NCI-H187 (cell line): ENCODE measurements at places on chromosomes 12 and 14.

- DNase-seq, result no peak
These were observed 9.5 kb downstream of the ANKRD52 start for GRCh38 chr12:56248711-56249110.

DNA sequence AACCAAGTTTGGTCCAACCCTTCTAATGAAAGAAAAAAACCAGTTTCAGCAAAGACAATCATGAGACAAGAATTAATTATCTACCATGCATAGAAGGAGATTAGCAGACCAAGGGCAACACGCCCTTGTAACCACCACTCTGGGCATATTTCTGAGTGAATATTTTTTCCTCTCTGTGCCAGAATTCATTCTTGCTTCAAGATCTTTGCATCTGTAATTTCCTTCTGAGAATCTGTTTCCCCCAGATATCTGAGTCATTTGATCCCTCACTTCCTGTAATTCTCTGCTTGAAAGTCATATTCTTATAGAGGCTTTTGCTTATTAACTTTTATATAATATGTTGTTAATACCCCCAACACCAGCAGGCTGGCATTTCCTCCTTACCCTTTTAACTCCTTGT, 243.7 kb downstream of the SLC16A7 start:
- DNase-seq, result no peak

- no peak for DNase-seq
These were observed 114.1 kb upstream of the FKBP4 start for GRCh38 chr12:2680676-2681039.

DNA sequence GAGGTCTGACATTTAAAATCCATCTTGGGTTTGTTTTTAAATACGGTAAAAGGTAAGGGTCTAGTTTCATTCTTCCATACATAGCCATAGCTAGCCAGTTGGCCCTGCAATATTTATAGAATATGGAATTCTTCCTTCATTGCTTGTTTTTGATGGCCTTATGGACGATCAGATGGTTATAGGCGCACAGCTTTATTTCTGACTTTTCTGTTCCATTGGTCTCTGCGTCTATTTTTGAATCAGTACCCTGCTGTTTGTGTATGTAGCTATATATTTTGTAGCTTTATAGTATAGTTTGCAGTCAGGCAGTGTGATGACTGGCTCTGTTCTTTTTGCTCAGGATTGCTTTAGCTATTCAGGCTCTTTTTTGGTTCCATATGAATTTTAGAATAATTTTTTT, 366.8 kb upstream of the MIS18BP1 start:
- DNase-seq, result no peak

DNA sequence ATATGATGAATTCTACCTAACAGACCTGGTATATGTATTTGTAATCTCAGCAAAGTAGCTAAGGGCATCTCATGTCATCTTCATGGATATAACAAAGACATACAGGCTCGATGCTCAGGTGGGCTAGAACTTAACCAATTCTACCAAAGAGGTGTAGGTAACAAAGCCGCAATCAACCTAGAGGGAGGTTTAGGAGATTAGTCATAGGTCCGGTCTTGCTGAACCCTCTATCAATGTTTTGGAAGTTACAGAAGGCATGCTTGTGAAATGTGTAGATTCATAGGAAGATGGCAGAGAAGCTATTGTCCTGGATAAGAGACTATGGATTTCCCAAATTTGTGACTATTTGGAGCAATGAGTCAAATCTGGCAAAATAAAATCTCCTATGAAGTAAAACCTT, 42.6 kb upstream of the SYCP3 start:
- no peak for DNase-seq

GRCh38 chr12:133010657-133011297, 24.6 kb downstream of the ZNF26 start:
- DNase-seq, result no peak

DNA sequence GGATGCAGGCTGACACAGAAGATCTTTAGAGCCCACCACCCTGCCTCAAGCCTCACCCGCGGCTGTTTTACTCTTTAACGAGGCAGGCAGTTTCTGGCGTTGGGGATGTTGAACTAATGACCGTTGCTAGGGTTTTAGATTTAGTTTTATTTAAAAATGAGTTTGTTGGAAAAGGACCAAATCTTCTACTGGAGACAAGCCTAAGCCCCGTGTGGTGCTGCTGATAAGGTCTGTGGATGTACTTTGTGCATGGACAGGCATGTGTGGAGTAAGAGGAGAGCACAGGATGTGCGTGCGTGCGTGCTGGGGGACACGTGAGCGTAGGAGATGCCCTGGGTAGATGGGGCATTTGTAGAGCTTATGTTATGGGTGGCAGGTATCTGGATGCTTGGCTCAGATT, 5.7 kb downstream of the NTF3 start:
- no peak for DNase-seq

- no peak for DNase-seq
These were observed 113.1 kb upstream of the OVCH1 start for GRCh38 chr12:29610473-29611170.

DNA sequence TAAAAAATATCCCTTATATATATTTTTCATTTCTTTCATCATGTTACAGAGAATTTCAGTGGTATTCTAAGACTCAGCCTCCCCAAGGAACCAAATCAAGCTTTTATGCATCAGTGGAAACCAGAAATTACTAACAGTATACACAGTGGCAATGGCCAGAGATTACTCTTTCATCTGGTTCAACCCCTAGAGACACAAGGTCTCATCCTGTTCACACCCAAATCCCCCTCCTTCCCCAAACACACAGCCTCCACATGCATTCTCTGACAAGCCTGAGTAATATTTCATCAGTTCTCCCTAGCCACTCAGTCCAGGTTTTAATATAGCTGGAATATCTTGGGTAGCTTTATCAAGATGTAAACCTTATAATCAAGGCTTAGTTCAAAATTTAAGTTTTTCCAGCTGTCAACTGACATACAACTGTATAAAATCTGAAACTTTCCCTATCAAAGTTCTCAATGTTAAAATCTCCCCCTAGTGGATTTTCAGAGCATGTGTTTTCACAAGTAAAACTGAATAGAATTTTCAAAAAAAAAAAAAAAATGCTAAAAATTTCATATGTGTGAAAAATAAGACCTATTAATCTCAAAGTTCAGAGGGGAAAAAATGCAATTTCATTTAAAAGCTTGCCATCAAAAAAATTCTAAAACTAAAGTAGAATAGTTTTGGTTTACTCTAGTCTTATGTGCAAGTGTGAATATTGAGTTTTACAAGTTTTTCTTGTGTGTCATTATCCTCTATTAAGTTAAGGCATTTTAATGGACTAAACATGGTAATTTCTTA, 10.5 kb upstream of the SSTR1 start:
- no peak for DNase-seq

- no peak for DNase-seq
These were observed 55.5 kb upstream of the DAAM1 start for GRCh38 chr14:59132796-59133494.

- no peak for DNase-seq
These were observed 23.3 kb downstream of the NPC2 start for GRCh38 chr14:74469548-74470518.
